Activated CD4-positive, alpha-beta T cell treated with anti-CD3 and anti-CD28 coated beads for 1 hour (primary cell): ENCODE measurements at places on chromosomes 13 and 19.

DNA sequence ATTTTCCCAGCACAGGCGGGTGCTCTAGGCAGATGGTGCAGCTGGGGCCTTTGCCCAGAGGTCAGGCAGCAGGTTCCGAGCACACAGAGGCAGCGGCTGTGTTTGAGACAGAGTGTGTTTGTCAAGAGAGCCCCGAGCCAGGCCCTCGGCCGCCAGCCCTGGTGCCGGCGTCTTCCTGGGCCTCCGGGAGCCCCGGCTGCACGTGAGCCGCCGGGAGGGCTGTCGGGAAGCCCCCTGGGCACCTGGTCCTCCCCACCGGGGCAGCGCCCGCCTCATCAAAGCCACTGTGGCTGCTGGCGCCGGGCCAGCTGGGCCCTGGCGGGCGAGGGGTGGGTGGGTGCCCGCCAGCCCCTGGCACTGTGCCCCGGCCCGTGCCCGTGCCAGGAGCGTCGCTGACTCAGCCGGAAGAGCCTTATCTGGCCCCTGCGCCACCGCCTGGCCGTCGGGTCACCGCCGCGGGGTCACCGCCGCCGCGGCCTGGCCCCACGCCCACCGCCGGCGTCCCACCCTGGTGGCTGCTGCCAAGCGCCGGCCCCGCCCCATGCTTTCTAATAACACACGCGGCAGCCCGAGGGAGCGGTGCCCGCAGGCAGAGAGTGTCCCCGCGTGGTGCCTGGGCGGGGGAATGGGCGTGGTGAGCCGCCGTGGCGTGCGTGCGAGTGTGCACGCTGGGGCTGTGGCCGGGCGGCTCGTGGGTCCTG is 14.9 kb downstream of the ARID3A start:
- peak; percentile 55 for DNase-seq

DNA sequence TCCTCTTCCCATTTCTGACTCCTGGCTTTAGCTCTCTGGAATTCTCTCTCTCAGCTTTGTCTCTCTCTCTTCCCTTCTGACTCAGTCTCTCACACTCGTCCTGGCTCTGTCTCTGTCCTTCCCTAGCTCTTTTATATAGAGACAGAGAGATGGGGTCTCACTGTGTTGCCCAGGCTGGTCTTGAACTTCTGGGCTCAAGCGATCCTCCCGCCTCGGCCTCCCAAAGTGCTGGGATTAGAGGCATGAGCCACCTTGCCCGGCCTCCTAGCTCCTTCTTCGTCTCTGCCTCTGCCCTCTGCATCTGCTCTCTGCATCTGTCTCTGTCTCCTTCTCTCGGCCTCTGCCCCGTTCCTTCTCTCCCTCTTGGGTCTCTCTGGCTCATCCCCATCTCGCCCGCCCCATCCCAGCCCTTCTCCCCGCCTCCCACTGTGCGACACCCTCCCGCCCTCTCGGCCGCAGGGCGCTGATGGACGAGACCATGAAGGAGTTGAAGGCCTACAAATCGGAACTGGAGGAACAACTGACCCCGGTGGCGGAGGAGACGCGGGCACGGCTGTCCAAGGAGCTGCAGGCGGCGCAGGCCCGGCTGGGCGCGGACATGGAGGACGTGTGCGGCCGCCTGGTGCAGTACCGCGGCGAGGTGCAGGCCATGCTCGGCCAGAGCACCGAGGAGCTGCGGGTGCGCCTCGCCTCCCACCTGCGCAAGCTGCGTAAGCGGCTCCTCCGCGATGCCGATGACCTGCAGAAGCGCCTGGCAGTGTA is 2.7 kb downstream of the APOE start:
- no peak for DNase-seq

DNA sequence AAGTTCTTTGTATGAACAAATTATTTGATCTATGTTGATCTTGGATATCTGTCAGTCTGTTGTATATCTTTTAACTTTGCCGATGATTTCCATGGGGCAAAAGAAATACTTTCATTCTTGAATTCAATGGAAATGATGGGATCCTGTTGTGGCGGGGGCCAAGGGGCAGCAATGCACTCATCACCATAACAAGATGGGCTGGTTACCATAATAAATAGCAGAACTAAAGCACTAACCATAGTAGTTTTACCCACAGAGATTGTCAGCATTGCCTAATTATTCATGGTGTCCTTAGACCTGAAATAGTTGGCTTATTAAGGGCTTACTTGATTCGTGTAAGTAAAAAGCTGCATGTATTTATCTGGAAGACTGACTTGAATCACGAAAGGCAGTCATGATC is 309.6 kb downstream of the RFC3 start:
- DNase-seq = no peak

- DNase-seq = no peak
These were observed 100.4 kb upstream of the SERP2 start for GRCh38 chr13:44273216-44273615.

GRCh38 chr13:43157796-43158195 is 134.4 kb downstream of the DNAJC15 start:
- DNase-seq = no peak

DNA sequence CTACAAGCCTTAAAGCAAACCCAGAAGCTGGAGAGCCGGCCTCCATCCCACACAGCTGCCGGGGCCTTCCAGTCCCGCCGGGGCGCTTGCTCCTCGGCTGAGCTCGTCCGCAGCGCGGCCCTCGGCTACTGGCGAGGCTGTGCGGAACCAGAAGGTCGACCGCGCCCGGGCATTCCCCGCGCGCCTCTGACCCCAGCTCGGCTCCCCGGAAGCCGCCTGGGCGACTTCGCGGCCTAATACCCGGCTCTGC is 863 bp downstream of the ANKRD10 start:
- DNase-seq = no peak

- DNase-seq = no peak
These were observed 380.9 kb upstream of the HTR2A start for GRCh38 chr13:47277774-47278173.

- DNase-seq = no peak
These were observed 56.4 kb upstream of the MBNL2 start for GRCh38 chr13:97165502-97166425.

DNA sequence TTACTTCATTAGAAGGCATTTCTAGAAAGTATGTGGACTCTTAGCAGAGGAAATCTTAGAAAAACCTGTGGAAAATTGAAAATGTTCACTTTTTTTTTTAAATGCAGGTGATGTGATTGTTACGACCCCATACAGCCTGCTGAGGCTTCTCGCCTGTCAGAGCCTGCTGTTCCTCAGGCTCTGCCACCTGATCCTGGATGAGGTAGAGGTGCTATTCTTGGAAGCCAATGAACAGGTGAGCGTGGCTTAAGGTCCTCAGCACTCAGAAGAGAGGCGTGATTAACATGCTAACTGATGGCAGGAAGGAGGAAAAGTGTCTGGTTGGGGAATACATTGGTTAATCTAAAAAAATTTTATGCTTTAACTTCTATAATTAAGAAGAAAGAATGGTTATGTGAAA is 71.4 kb downstream of the SLC7A9 start:
- DNase-seq = no peak

DNA sequence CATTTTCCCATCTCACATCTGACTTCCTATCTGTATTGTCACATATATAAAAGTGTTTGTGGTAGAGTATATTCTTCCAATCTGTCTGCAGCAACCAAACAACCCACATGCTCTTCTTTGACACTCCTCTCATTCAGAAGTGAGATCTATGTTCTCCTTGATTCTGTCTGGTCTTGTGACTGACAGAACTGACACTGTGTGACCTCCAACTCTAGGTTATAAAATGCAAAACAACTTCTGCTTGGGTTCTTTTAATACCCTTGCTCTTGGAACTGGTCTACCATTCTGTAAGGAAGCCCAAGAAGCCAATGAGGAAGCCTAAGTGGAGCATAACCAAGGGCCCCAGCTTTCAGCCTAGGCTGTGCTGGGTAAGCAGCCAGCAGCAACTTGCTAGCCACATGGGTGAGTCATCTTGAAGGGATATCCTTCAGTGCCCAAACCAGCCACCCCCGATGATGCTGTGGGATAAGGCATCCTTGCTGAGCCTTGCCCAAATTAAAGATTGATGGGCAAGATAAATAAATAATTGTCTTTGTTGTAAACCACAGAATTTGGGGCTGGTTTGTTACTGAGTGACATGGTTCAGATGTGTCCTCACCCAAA is 18.4 kb upstream of the ITM2B start:
- no peak for DNase-seq

GRCh38 chr19:13693889-13694288 is 70.4 kb upstream of the MRI1 start:
- no peak for DNase-seq

DNA sequence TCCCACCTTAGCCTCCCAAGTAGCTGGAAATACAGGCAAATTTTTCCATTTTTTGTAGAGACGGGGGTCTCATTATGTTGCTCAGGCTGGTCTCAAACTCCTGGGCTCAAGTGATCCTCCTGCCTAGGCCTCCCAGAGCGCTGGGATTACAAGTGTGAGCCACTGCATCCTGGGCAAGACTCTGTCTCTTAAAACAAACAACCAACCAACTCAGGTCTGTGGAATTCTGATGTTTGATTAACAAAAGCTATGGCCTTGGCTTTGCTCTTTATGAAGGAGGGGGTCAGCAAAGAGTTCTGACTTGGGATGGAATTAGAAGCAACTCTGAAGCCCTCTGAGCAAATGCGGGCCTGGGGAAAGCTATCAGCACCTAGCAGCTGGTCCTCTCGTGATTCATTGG is 117.7 kb downstream of the IER2 start:
- no peak for DNase-seq

DNA sequence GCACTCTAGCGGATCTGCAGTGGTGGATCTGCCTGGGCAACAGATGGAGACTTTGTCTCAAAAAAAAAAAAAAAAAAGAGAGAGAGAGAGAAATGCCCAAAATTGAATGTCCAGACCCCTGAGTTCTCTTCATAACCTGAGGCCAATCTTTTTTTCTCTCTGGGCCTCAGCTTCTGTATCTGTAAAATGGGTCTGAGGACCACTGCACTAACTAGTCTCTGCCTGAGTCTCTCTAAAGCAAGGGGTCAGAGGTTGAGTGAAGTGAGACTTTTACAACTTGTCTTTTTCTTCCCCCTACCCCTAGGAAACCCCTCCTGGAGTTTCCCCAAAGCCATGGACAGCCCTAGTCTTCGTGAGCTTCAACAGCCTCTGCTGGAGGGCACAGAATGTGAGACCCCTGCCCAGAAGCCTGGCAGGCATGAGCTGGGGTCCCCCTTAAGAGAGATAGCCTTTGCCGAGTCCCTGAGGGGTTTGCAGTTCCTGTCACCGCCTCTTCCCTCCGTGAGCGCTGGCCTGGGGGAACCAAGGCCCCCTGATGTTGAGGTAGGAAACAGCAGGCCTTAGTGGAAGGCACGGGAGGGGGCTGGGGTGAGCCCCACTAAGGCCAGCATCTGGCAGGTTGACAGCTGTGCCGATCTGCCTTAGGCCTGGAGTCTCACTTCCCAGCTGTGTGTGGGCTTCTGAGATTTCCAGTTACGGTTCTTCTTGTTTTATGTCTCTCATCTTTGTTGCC is 1.8 kb downstream of the TMEM91 start:
- no peak for DNase-seq

DNA sequence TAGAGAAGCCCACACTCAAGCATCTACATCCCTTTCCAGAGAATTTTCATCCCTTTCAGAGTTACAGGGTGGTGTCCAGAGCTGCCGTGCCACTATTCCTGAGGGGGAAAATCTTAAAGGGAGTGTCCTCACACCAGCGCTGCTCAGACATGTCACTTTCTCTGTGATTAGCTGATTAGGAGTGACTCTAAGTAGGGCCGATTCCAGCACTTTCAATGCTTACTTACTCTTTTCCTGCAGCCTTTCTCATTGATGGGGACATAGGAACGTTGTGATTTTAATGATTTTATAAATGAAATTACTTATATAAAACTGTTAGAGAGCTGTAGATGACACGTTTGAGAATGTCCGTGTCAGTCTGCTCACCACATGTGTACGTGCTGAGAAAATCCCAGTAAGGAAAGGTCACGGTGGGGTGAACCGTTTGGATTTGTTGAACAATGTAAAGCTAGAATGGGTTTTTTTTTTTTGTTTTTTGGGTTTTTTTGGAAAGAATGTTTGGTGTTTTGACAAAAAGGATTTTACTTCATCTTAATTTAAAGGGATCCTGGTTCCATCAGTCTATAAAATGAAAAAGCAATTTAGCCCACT is 56.6 kb upstream of the SPATA13 start:
- no peak for DNase-seq

GRCh38 chr19:48373567-48373966 is 9.4 kb downstream of the SYNGR4 start:
- no peak for DNase-seq

DNA sequence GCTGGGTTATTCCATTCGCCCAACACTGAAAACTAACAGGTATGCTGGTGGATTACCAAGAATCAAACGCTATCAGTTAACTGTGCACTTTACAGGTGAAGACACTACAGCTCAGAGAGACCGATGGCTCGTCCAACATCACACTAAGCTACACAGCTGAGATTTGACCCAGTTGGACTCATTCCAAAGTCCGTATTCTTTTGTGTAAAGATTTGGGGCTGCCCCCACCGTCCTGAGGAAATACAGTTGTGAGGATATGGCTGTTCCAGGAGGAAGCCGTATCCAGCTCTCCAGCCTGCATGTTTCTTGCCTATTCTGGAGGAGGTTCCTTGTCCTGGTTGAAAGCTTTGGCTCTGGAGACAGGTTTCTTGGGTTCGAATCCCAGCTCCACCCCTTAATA is 4.2 kb downstream of the ZSCAN5A start:
- DNase-seq = no peak

GRCh38 chr13:19067767-19068166 is 113.9 kb downstream of the TUBA3C start:
- DNase-seq = no peak

GRCh38 chr19:16144216-16144581 is 714 bp downstream of the HSH2D start:
- DNase-seq = no peak

GRCh38 chr19:29495901-29496441 is 29.8 kb upstream of the VSTM2B start:
- no peak for DNase-seq

GRCh38 chr19:53183146-53183764 is 9.9 kb downstream of the ZNF665 start:
- no peak for DNase-seq

- DNase-seq = no peak
These were observed 7.9 kb downstream of the PDX1 start for GRCh38 chr13:27927444-27928352.

DNA sequence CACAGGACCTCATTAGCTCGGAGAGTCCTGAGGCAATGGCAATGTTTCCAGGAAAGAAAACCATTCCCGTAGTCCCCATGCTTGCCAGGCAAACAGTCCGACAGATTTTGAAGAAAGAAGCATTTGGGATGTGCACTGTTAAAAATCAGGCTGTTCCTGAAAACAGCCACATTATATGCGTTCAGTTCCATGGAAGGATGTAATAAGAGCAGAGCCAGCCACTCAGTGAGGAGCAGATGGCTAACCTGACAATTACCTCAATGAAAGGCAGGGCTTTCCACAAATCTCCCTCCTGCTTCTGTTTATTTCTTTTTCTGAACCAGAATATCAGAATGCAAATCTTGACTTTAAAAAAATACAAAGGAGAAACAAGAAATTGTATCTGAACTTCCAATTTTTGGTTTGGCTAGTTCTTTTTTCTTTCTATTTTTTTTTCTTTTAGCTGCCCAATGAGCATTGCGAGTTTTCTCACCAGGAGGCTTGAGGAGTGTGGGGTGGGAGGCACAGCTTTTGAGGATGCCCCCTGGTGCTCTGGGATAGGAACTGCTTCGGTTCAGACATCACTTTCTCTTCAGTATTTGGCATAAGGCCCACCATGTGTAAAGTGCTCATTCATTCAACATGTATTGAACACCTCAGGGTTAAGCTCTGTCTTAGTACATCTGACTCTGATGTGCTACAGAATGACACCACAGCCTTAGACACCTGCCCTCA is 124.2 kb downstream of the TBC1D4 start:
- DNase-seq = peak; percentile 27

GRCh38 chr13:64936879-64937278 is 2293.3 kb downstream of the PCDH9 start:
- DNase-seq = no peak
